B cell (primary cell): ENCODE measurements at places on chromosomes 11 and 22.

DNA sequence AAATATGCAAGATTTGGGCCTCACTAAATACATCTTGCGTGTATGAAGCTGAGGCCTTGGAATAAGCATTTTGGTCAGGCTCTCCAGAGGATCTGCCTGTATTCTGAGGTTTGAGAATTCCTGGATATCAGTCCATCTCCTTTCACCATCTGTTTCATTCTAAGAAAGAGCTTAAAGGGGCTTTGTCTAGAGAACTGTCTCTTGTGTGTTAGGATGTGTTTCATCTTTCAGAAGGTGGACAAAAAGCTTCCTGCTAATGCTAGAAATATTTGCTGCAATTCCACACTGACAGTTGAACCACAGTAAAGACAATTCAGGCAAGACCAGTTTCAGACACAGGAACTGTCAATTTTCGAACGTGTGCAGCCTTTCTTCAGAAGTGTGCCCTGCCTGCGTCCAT, 185.4 kb downstream of the DBX1 start:
- DNase-seq, result no peak

GRCh38 chr11:18384157-18384641, 10.2 kb upstream of the LDHA start:
- peak; percentile 18 for DNase-seq

GRCh38 chr11:9722893-9723292, 59.0 kb downstream of the SWAP70 start:
- DNase-seq, result no peak

DNA sequence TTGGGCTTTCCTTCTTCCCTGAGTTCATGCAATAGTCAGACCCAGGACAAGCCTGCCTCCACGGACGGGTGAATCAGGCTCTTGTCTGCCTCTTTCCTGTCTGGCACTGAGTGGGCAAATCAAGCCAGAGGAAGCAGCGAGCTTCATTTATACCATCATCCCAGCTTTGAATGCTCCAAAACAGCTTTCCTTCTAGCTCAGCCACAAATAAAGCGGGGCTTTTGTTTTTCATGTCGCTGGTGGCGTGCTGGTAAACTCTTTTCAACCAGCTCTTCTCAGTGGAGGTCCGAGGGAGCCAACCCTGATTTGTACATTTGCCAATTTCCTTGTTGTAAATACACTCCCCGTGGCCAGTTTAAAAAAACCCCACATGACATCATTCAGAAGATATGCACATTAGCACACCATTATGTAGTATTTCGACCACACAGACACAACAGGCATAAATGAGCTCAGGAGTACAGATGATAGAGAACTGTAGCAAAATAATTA, 8.6 kb downstream of the C11orf91 start:
- DNase-seq, result no peak

DNA sequence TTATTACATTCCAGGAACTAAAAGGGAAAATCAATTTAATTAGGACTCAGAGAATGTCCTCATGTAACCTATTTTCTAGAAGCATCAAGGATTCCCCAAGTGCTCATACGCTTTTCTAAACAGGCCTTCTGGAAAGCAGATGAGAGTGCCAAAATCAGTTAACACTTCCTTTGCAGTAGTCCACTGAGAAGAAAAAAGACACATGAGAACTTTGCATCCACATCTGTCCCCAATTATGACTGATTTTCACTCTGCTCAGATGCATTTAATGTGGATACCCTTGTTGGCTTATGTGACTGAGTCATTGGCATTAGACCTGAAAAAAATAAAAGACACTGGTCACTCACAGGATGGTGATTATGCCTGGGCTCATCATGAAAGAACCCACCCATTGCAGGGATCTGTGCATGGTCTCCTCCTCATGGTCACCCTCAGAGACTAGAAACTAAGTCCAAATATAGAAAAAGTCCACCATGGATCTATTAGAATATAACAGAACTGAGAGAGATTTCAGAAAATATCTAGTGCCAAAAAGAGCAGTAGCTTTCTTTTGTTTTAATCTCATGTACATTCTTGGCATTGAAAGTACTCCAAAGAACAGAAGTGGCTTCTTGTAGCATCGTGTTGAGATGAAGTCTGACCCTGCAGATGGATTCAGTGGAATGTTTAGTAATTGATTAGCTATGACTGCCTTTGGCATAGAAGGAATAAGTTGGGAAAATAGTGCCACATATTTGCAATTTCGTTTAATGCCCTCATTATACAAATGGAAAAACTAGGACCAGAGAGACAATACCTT, 48.8 kb upstream of the FIBIN start:
- DNase-seq, result no peak

- DNase-seq, result peak; percentile 71
These were observed 41.8 kb upstream of the SORL1-AS1 start for GRCh38 chr11:121494355-121495099.

GRCh38 chr11:134134167-134134566, 65.3 kb downstream of the JAM3 start:
- no peak for DNase-seq

GRCh38 chr11:22133776-22134175, 59.1 kb upstream of the ANO5 start:
- no peak for DNase-seq

DNA sequence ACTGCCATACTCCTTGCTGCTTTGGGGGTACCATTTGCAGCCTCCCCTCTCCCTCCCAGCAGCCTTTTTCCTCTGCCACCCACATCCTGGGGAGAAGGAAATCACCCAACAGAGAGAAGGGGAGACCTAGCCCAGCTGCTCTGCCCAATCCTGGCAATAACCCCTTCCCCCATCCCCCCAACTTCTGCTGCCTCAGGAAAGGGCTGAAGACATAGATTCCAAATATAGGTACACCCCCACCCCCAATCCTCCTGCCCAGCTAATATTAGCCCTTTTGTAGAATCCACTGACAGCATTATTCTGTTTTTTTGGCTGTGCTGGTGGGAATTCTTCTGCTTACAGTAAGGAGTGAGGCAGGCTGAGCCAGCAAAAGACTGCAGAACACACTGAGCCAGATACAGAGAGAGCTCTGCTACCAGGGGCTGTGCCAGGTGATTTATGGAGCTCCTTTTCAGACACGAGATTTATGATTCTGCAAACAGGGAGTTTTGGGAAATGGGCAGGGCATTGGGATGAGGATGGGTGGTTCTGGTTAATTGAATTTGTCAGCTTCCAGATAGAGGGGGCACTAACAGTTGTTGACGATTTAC, 164.0 kb downstream of the TENM4 start:
- DNase-seq, result no peak

GRCh38 chr11:62804310-62805075, 747 bp downstream of the NXF1 start:
- DNase-seq, result no peak

DNA sequence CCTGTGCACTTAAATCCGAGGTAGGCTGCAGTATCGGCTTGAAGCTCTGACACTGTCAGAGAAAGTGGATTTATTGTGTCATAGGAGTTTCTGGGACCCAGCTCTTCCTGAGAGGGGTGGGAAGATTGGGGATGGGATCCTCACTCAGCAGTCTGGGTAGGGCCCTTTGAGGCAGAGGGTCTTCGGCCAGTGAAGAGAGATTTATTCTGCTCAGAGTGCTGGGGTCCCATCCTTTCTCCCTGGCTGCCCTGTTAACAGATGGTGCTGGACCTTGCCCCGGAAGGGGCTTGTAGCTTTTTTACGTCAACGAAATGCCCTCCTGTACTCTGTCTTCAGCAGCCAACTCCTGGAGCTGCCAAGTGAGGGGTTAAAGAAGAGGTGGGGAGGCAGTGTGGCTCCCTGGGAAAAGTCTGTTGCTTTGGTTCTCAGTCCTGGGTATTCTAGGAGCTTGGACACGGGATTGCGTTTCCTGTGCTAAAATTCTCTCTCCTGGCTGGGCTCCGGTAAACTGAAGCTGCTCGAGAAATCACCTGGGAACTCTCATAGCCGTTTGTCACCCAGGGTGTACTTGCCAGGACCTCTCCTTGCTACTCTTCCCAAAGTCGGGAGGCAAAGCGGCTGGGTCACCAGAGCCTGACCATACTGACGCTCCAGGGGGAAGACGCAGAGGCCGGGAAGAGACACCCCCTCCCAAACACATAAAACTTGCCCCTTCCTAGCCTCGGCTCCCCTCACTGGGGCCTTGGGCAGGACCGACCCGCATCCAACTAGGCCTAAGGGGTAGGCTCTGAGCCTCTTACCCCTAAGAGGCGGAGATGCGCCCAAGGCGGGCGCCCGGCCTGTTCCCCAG, 806 bp upstream of the SMDT1 start:
- no peak for DNase-seq
